ENCODE measurements at places on chromosomes 16 and 17. TPM values are rescaled to one million over a fixed set of nuclear protein-coding genes. Genes with fewer than 3 reads are reported as not detected.

DNA sequence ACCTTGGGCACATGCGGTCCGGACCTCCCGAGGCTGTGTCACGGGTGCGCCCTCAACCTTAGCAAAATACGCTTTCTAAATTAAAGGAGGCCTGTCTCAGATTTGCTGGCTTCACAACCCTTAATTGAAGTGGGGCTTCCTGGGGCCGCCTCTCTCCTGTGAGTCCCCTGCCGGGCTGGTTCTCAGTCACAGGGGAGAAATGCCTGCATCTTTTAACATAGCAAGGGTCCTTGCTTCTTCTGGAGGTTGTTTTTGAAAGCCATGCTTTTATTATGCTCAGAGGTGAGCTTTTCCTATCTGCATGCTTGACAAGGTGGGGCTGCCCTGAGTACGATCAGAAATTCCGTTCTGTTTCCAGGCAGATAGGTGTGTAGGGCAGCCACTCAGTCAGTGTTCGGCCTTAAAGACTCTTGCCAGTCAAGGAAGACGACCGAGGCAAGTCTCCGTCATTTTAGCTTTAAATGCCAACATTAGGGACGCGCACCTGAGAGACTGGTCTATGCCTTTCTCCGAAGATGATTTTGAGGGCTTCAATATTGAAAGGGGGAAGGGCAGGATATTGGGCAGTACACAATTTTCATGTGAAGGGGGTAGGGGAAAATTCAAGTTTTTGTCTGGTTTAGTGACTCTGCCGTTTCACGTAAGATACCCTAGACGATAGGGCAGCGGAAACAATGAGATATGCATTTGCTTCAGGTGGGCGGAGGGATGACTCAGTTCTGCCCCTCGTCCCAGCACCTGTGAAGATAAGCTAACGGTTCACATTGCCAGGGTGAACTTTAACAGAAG, 5.5 kb upstream of the SLC7A5 start:
- DNase-seq, result no peak

DNA sequence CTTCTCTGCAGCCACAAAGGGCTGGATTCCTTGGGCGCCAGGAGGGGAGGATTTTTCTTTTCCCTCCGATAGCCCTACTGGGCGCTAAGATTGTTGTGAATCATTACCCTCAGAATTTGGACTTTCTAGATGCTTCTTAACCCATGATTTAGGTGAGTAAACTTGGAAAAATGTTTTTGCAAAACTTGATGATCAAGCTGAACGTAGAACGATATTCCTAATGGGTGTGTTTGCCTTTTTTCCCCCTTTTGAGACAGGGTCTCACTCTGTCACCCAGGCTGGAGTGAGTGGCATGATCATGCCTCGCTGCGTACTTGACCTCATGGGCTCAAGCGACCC, 43.8 kb downstream of the PGS1 start:
- DNase-seq, result no peak

The ABI3 gene
- total RNA-seq, result 10.6 TPM

- no peak for DNase-seq
Measured at GRCh38 chr17:81794509-81794908, 9.4 kb upstream of the GCGR start.

The PFN1 gene
- 588 TPM for total RNA-seq

The PAQR4 gene
- 2.5 TPM for total RNA-seq

DNA sequence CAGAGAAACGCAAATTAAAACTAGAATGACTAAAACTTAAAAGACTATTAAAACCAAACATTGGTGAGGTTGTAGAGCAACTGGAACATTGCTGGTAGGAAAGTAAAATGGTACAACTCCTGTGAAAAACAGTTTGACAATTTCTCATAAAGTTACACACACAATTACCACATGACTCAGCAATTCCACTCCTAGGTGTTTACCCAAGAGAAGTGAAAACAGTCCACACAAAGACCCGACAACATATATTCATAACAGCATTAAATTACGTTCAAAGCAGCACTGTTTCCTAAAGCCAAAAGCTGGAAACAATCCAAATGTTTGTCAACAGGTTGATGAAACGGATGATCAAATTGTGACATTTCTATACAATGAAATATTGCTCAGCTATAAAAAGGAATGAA, 26.5 kb upstream of the ALOX12 start:
- no peak for DNase-seq

GRCh38 chr17:18218756-18219415, 6.5 kb upstream of the LLGL1 start:
- DNase-seq, result no peak

- no peak for DNase-seq
Measured at GRCh38 chr17:47237841-47238240, 15.8 kb upstream of the ITGB3 start.

The HSD17B2 gene
- total RNA-seq, result not detected

The CD7 gene
- total RNA-seq, result 3.0 TPM

DNA sequence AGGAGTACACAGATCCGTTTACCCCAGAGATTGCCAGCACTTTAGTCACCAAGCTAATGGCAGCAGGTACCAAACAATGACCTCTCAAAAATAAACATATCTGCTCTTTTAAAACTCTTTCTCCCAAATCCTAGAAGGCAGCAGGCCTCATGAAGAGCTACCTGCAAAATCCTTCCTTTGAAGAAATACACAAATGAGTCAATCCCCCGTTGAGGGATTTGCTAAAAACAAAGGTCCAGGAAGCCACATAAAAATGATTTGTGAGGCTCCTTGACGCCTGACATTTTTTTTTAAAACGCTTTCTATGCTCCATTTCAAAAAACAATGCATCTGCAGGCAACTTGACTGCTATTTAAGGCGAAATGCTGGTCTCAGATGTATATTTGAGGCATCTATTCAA, 58.2 kb downstream of the NACA2 start:
- DNase-seq, result no peak

- no peak for DNase-seq
Measured at GRCh38 chr16:12439399-12440227, 364.1 kb downstream of the CPPED1 start.

GRCh38 chr16:78560997-78561396, 461.5 kb downstream of the WWOX start:
- no peak for DNase-seq

GRCh38 chr16:28069971-28070794, 6.7 kb upstream of the GSG1L start:
- no peak for DNase-seq

The MYLK3 gene
- 0.29 TPM for total RNA-seq

- no peak for DNase-seq
Measured at GRCh38 chr17:60748204-60748603, 70.6 kb downstream of the BCAS3 start.

The SLC2A4 gene
- total RNA-seq, result 21.3 TPM

GRCh38 chr17:45771271-45771959, 12.7 kb upstream of the CRHR1 start:
- no peak for DNase-seq

DNA sequence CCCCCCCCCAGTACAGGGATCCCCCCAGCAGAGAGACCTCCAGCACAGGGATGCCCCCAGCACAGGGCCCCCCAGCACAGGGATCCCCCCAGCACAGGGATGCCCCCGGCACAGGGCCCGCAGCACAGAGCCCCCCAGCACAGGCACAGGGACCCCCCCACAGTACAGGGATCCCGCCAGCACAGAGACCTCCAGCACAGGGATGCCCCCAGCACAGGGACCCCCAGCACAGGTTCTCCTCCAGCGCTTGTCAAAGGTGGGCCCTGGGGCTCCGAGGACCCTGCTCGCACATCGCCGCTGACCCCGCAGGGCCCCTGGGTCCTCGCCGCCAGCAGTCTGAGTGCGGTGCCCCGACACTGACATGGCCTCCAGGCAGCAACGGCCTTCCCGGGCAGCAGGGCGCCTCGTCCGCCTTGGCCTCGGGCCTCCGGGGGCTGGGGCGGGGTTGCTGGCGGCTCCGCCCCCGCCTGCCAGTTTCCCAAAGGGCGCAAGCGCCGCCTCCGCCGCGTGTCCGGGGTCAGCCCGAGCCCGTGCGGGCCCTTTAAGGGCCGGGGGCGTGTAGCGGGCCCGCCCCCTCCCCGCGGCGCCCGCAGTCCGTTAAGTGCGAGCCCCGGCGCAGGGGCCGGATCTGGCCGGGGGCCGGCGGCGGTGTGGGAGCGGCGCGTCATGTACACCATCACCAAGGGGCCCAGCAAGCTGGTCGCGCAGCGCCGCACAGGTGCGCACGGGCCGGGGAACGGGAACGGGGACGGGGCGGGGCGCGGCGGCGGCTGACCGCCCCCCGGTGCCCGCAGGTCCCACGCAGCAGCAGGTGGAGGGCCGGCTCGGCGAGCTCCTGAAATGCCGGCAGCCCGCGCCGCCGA, at the start of gene MCRIP2:
Gene MCRIP2 (plus strand): TSS at position 503 of the 863 bp plus-strand sequence. CDS start 164 bp downstream, at position 667.
- DNase-seq, result peak; percentile 94

The CYBA gene
- 168 TPM for total RNA-seq

DNA sequence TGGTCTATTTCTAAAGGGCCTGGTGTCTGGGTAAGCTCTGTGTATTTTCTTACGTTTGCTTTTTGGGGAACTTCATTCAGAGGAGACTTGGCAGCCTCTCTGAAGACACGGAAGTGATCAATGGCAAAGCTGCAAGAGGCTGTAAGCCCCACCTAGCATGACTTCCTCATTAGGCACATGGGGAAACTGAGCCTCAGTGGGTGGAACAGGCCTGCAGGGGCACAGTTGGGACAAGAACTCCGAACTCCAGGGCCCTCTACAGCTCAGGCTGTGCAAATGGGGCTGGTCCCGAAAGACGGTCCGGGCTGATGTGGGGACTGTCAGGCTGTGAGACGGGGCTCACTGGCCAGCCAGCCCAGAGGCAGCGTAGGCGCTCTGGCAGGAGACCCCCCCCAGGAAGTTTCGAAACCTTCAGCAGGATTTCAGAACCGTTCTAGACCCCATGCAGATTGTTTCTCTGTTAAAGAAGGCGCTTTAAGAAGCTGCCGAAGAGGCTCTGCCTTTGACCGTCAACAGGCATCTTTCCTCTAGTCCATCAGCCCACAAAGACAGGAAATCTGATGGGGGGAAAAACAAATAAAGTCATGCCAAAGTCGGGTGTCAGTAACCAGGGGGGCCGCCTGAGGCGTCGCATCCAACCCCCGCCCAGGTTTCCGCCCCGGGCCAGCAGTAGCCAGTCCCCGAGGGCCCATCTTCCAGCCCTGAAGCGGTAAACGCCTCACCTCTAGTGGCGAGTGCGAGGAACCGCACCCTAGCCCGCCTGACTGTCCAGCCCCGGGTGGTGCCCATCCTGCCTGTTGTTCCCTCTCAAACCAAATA, 79.8 kb upstream of the TBC1D3K start:
- peak; percentile 90 for DNase-seq

The EME2 gene
- 10.2 TPM for total RNA-seq

The TMEM220 gene
- 11.8 TPM for total RNA-seq

The HS3ST3B1 gene
- total RNA-seq, result 0.97 TPM

GRCh38 chr17:75733471-75733870, 12.2 kb downstream of the ITGB4 start:
- no peak for DNase-seq

The DNAH17 gene
- total RNA-seq, result 0.10 TPM

DNA sequence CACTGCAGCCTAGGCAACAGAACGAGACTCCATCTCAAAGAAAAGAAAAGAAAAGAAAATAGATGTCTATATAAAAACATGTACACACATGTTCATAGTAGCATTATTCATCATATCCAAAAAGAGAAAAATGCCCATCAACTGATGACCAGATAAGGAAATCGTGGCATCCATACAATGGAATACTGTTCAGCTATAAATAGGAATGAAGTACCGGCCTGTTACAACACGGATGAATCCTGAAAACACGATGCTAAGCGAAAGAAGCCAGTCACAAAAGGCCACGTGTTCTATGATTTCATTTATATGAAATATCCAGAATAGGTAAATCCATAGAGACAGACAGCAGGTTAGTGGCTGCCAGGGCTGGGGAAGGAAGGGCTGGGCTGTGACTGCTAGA, 65.8 kb downstream of the TBC1D16 start:
- no peak for DNase-seq

- DNase-seq, result no peak
Measured at GRCh38 chr17:17798010-17798556, 38.7 kb downstream of the SREBF1 start.

- no peak for DNase-seq
Measured at GRCh38 chr17:4233668-4234258, 30.0 kb downstream of the ANKFY1 start.

- DNase-seq, result no peak
Measured at GRCh38 chr17:73123606-73124320, 31.3 kb upstream of the SLC39A11 start.
